ENCODE measurements at places on chromosomes 4 and X. TPM values are rescaled to one million over a fixed set of nuclear protein-coding genes. Genes with fewer than 3 reads are reported as not detected.

Gene MAGEA4
- total RNA-seq = not detected

Gene SPACA5
- total RNA-seq = not detected

Gene ITIH6
- total RNA-seq = 0.10 TPM

Gene NLGN3
- 1.4 TPM for total RNA-seq

Gene CD99L2
- total RNA-seq = 15.5 TPM

Gene NCAPG
- total RNA-seq = 16.2 TPM

All from skin of body (tissue), 3 donors.